ENCODE measurements at places on chromosomes 11 and 22.

DNA sequence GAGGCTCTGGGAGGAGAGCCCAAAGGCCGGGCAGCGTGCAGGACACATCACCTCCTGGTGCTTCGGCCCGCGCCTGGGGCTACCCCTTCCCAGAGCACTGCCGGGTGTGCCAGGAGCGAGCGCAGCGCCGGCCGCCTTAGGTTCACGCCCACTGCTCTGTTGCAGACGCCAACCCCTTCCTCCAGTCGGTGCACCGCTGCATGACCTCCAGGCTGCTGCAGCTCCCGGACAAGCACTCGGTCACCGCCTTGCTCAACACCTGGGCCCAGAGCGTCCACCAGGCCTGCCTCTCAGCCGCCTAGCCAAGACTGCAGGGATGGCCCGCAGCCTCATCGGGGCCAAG, 79.0 kb downstream of the MED15 start:
- DNase-seq: no peak

DNA sequence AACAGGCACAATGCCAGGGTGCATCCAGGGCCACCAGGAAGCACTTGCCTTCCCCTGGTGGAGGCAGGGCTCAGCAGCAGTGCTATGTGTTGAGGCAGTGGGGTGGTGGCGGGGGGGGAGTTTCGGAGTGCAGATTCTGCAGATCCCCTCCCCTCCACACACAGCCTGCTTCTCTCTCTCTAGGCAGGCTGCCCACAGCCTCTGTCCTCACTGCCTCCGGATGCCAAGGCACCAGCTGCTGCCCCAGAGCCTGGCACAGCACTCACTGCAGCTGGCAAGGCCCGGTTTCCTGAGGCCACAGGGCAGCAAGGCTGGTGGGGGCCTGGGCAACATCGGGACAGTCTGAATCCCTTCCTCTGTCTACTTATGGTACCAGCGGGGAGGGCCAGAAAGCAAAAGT, 35.8 kb downstream of the NRXN2 start:
- no peak for DNase-seq

DNA sequence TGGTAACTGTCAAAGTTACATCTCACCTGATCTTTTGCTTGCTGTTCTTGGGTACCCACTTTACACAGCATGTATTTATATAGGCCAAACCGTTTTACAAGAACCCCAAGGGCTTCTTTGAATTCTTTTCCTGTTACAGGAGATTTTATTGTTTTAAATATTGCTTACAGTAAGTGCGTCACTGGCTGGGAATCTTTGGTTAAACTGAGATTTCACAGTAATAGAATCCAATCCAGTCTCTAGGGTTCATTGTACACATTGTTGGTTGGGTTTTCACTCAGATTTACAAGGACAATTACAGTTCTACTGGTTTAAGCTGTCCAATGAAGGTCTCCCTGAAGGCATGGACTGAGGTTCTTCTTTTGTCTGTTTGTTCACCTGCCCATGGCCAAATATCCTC, 171.7 kb downstream of the INSC start:
- DNase-seq: no peak

DNA sequence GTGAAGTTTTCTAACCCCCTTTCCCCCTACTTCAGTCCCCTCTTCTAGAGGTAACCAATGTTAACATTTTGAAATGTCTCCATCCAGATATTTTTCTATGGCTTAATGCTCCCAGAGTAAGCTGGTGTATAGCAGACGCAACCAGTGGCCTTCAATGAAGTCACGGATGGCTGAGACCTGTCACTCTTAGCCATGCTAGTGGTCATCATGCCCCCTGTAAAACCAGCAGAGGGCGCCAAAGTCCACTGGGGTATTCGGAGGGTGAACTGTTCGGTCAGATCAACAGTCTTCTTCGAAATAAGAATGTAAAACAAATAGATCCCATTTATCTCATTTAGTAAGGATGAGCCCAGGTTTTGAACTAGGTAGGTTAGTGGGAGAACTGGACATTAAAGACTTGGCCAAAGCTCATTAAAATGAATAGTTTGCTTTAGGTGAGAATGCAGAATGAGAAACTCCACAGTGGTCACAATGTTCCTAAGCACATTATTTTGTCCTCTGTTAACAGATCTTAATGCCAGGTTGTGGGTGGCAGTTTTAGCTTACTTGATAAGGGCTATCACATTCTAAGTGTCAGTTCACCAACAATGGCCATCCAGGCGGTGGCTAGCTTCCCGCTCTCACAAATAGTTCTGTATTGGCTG, 8.6 kb upstream of the MMP8 start:
- peak; percentile 63 for DNase-seq

DNA sequence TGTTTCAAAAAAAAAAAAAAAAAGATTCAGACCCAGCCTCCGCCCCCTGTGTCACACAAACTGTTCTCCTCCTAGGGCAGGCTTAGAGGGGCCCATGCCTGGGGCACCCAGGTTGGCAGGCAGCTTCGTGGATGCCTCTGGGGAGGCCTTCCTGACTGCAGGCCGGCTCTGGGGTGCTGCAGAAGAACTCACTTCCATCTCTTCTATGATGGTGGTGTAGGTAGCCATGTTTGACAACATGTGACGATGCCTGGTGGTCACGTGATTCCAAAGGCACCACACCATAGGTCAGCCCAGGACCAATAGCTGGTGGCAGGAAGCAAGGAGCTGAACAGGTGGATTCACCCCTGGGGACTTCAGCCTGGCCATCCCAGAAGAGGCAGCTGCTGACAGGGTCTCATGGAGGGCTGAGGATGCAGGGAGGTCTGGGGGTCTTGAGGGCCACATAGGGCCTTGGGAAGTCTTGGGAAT, 24.1 kb upstream of the CELSR1 start:
- DNase-seq: peak; percentile 35

DNA sequence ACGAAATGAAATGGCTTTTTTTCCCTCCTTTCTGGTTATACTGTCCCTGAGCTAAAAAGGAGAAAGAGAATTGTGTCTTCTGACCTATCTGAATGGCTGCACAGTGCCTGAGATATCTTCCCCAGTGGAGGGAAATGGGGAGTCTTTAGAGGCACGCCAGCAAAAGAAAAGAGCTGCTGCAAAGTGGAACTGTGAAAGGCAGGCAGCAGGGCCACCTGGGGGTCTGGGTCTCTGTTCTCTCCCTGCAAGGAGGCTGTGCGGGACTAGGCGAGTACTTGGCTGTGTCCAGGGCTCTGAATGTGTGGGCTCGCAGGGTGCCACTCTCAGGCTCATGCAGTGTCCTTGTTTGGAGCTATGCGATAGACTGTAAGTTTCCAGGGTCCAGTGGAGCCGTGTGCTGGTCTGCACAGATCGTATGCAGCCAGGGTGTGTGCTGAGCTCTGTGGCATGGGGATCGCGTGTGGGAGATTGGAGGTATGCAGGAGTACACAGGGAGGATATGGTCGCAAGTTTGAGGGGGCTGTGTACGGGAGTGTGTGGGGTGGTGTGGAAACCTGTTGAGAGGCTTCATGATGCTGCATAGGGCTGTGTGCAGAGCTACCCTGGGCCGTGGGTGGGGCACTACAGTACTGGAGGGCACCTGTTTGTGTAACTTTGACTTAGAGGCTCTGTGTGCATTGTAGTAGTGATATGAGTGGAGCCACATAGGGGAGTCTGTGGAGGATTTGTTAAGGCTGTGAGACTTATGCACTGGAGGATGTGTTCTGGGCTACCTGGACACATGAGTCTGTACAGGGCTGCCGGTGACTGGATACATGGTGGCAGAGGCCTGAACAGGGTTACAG, 70.1 kb upstream of the OLFML1 start:
- DNase-seq: no peak

- no peak for DNase-seq
Measured at GRCh38 chr11:57792870-57793269, 31.3 kb downstream of the CTNND1 start.

DNA sequence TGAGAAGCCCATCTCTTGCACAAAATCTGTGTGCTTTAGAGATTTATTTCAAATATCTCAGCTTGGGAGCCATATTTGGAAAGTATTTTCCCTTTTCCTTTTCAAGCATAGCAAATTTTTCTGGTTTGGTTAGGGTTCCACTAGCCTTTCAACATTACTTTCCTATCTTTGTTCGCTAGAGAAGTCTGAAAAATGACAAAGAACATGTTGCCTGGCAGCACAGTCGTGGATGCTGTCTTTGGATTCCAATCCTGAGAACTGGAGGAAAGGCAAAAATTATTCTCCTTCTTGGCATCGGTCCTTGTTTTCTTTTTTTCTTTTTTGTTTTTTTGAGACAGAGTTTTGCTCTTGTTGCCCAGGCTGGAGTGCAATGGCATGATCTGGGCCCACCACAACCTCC, 6.9 kb upstream of the MTCH2 start:
- DNase-seq: no peak

DNA sequence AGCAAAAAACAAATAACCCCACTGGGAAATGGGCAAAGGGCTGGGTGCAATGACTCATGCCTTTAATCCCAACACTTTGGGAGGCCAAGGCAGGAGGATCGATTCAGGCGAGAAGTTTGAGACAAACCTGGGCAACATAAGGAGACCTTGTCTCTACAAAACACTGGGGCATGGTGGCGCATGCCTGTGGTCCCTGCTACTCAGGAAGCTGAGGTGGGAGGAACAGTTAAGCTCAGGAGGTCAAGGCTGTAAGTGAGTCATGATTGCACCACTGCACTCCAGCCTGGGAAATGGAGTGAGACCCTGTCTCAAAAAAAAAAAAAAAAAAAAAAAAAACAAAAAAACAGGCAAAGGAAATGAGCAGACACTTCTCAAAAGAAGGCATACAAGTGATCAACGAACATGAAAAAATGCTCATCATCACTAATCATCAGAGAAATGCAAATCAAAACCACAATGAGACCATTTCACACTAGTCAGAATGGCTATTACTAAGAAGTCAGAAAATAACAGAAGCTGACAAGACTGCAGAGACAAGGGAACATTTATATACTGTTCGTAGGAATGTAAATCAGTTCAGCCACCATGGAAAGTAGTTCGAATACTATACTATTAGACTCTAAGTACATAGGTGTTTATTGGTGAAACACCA, 48.2 kb upstream of the SMCO4 start:
- peak; percentile 25 for DNase-seq

- no peak for DNase-seq
Measured at GRCh38 chr11:95698676-95699557, 90.7 kb downstream of the FAM76B start.

GRCh38 chr22:40477683-40478337, 107.4 kb downstream of the SGSM3 start:
- DNase-seq: no peak

GRCh38 chr11:66691311-66691980, 13.8 kb upstream of the RBM4B start:
- DNase-seq: no peak

DNA sequence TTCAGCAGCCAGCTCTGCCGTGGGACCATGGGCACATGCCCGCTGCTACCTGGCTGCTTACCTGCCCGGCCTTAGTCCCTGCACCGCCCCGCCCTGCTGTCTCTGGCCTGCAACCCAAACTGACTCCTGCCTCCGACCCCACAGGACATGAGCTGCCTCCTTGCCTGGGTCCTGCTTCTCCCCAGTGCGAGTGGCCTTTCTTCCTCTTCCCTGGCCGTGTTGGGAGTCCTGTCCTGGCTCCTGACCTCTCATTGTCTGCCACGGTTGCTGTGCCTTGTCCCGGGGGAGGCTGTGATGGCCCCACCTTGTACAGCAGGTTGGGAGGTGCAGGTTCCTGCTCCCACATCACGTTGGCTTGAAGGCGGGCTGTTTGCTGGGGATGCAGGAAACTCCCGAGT, 370.0 kb downstream of the TBC1D22A start:
- no peak for DNase-seq

DNA sequence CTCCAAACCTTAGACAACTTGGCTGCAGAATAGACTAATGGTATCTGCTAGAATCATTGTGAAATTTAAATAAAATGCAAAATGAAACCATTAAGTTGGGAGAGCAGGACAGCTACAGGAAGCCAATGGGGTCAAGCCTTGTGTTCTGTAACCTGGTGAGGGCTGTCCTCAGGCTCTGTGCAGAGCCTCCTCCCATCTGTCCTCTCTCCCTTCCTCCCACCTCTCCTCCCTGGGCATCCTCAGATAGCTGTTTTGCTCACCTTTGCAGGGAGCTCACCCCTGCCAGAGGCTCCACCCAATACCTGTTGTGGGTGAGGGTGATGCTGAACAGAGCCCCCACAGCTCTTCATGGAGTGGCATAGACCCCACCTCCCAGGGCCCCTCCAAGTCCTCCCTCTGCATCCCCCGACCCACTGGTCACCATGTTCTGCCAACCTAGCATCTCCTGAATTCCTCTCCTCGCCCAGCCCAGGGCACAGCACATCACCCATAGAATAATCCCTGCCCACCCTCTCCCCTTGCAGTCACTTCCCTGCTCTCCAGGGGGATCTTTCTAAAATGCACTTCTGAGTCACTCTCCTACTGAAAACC, 100.3 kb downstream of the PDE2A start:
- DNase-seq: no peak

DNA sequence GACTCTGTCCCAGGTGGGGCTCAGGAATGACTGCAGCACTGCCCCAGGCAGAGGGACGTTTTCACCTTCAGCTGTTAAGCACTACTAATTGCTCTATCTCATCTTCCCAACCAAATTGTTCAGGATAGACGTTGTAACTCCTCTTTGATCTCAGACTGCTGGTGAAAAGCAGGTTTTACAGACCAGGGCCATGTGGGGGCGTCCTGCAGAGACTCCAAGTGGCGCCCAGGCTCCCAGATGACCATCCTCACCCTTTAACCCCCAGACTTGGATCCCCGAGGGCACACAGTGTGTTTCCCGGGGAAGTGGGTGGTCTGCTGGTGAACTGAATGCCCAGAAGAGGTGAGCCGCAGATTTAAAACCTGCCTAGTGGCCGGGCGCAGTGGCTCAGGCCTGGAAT, 23.9 kb downstream of the FADD start:
- DNase-seq: no peak

DNA sequence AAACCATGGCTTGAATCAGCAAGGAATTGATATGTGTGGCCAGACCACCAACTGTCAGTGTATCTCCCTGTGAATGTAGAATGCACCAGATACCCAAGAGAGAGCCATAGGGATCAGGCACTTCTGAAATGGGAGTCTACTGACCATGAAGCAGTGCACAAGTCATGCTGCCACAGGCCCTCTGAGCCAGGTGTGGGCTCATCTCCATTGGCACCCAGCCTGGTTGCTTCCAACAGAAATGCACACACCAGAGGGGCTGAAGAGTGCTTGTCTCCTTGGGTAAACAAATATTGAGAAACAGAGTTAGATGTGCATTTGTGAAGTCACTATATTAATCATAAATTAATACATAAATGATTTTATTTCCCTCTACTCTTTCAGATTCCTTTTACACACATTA, 28.4 kb upstream of the PANX1 start:
- no peak for DNase-seq

GRCh38 chr11:103910721-103911120, 125.7 kb upstream of the DDI1 start:
- DNase-seq: no peak

- peak; percentile 20 for DNase-seq
Measured at GRCh38 chr11:59918987-59919589, 19.1 kb upstream of the OOSP1 start.

GRCh38 chr11:120195601-120196320, 15.1 kb upstream of the OAF start:
- no peak for DNase-seq
